Kidney epithelial cell (primary cell): ENCODE measurements at places on chromosomes 1 and 21. TPM values are rescaled to one million over a fixed set of nuclear protein-coding genes. Genes with fewer than 3 reads are reported as not detected.
A peak's percentile ranks its signal among the peaks of the same experiment; 100 is the strongest.

The FCGR3A gene
- 0.79 TPM in 1 of 2 replicates, not detected in the other for total RNA-seq

The NID1 gene
- total RNA-seq = 21.2 and 26.0 TPM in 2 replicates

The CFAP74 gene
- not detected in 2 replicates for total RNA-seq

The FLG2 gene
- total RNA-seq = not detected in 2 replicates

The GNG12 gene
- total RNA-seq = 75.9 and 85.7 TPM in 2 replicates

The KDF1 gene
- 10.3 and 11.0 TPM in 2 replicates for total RNA-seq

The KPRP gene
- total RNA-seq = not detected in 2 replicates

The FAM78B gene
- total RNA-seq = 0.33 and 2.2 TPM in 2 replicates

The PPP1R12B gene
- total RNA-seq = 6.6 and 6.8 TPM in 2 replicates

The ELF3 gene
- 128 and 153 TPM in 2 replicates for total RNA-seq

The FTCD gene
- total RNA-seq = 0.33 TPM in 1 of 2 replicates, not detected in the other

The ACTL8 gene
- total RNA-seq = 0.17 TPM in 1 of 2 replicates, not detected in the other

The TMPRSS3 gene
- total RNA-seq = 3.8 and 4.1 TPM in 2 replicates

DNA sequence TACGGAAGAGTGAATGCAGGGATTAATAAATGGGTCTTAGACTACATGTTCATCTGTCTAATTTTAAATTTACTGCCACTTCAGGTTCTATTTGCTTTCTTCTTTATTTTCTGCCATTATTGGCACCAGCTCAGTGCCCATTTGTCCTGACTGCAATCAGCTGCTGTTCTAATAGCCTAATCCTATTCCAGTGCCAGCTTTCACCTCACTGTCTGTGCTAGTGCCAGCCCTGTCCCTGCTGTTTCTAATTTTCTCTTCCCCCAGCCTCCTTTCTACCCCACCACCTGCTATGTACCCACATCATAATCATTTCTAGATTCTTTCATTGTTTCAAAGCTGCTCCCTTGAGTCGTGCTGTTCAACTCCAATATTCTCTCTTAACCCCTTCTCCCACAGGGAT, 86.4 kb downstream of the KCNK1 start:
- DNase-seq = no peak

DNA sequence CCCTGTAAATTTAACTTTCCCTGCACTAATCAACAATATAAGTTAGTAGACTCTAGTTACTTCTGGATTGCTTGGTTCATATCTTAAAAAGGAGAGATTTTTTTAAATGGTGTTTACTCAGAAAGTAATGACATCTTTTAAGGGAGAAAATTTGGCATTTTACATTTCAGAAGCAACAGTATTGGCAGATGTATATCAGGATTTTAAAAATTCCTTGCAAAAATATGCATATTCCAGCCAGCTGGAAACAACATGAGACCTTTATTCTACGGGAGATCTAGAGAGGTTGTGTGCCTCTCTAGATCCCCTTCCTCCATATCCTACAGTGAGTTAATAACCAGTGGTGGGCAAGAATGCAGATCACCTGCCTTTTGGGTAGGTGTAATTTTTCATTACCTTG, 848.2 kb downstream of the USP25 start:
- DNase-seq = no peak

- peak; percentile 74 for DNase-seq
These were observed 26.2 kb upstream of the A3GALT2 start for GRCh38 chr1:33346927-33347649.

GRCh38 chr1:181583598-181583997, 100.3 kb downstream of the CACNA1E start:
- DNase-seq = no peak

- DNase-seq = no peak
These were observed 1.9 kb downstream of the PODN start for GRCh38 chr1:53063744-53064515.

- no peak for DNase-seq
These were observed 34.9 kb upstream of the RUNX3 start for GRCh38 chr1:24964811-24965570.

GRCh38 chr1:205497351-205497750, 7.1 kb upstream of the CDK18 start:
- DNase-seq = no peak

- no peak for DNase-seq
These were observed 2.7 kb upstream of the CD5L start for GRCh38 chr1:157844089-157844830.

- DNase-seq = no peak
These were observed 24.8 kb upstream of the ALDH4A1 start for GRCh38 chr1:18927082-18927653.

GRCh38 chr1:70194601-70195000, 10.8 kb downstream of the LRRC40 start:
- no peak for DNase-seq

DNA sequence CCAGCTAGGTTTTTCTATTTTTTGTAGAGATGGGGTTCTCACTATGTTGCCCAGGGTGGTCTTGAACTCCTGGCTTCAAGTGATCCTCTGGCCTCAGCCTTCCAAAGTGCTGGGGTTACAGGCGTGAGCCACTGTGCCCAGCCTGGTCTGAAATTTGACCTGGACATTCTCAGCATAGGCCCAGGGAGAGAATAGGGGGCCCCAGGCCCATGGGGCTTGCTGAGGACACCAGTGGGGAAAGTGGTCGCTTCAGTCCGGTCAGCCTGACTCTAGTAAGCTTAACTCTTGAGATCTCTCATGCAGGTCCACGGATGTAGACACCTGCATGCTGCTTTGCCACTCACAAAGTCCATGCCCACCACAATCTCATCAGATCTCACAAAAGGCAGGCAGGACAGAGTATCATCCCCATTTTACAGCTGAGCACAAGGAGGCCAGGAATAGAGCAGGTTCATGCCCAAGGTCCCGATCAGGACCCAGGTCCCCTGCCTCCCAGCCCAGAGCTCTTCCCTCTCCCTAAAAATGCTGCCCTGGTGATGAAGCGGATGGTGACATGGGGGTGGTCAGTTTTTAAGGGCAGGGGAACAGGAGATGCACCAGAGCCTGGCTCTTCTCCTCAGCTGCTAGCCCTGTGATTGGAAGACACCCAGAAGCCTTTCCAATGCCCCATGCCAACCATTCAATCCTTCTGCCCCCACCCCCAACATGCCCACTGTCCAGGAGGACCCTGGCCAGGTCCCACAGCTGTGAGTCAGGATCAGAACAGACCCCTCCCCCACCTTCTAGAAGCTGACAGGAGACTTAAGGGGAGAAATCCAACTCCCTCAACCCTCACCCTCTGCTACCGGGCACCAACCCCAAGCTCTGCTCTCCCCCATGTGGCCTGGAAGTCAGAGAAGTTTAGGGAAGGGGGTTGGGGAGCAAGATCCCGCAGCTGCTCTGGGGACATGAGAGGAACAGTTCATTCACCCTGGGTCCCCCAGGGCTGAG, 1.8 kb downstream of the FHL3 start:
- DNase-seq = no peak

DNA sequence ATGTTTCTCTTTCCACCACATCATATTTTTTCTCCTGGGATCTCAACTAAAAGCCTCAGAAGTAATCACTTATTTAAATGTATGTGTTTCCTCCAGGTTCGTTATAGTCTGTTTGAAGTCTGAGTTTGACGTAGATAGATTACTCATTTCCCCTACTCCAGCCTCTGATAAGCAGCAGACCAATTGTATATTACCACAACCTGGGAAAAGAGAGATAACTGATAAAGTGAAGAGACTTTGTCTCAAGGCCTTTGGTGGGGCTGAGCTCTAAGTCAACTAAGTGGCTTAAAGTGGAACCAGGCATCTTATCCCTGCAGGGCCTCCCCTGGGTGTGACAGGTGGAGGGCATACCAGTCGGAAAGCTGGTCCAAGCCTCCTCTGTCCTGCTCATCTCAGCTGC, 34.9 kb upstream of the CACNA1E start:
- DNase-seq = no peak

DNA sequence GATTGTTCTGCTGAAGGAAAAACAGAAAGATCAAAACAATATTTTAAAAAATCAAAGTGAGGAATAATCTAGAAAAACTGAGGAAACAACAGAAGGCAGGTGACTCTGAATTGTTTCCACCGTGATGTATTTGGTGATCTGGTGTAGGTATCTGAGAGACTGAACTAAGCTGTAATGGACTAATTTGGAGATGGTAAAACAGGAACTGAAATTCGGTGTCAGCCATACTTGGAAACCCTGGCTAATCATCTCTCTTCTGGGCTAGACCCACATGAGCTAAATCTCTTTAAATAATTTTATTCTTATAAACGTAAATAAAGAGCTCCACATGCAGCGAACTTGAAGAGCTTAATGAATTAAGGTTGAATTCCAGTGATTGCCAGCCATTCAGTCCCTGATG, 1226.1 kb downstream of the NCAM2 start:
- DNase-seq = no peak

- DNase-seq = no peak
These were observed 80.9 kb upstream of the ZC3H12A start for GRCh38 chr1:37393173-37394120.

GRCh38 chr1:167784876-167785550, 63.2 kb downstream of the MPZL1 start:
- DNase-seq = no peak

DNA sequence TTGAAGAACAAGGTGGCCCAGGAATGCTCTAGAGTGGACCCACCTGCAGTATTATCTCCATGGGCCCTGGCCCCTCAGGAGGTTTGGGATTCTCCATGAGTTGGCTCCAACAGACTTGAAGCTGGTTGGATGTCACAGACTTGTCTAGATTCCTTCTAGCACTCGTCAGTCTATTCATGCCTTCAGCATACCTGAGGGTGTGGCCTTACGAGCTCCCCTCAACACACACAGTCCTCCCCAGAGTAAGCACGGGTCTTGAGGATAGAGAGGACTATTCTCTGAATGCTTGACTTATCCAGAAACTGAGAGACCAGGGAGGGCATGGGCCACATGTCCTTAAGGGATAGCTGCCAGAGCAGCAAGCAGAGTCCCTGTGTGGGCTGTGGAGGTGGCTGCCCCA, 45.9 kb upstream of the COL6A1 start:
- DNase-seq = no peak

DNA sequence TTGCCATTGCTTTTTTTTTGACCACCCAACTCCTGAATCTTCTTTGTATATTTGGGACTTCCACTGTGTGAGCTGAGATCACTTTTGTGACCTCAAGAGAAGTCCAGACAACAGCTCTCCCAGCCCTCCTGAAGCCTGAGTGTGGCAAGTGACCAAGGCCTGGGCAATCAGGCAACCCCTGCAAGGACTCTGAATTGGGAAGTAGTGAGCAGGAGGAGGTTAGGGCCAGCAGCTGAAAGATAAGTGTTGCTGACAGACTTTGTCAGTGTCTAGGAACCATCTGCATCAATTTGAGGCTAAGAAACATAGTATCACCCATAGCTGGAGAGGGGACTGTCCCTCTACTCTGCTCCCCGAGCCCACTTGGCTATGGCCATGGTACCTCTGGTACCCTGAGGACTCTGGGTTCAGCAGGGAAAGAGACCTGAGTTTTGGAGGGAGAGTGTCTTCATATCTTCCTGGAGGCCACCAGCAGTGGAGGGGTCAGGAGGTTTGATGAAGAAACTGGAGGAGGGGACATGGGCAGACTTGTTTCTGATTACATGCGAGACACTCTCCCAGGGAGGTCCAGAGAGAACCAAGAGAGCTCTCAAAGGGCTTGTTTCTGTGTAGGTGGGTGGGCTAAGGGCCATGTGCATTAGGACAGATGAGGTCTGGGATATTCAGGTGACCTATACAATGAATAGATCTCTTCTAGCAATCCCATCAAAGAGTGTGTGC, 147.0 kb upstream of the DNAH14 start:
- DNase-seq = no peak

GRCh38 chr1:204128964-204129896, 22.6 kb downstream of the ETNK2 start:
- DNase-seq = no peak

GRCh38 chr1:24100945-24101737, 10.8 kb downstream of the MYOM3 start:
- no peak for DNase-seq

- DNase-seq = no peak
These were observed 20.7 kb upstream of the ZNF326 start for GRCh38 chr1:89974256-89974655.

- DNase-seq = no peak
These were observed 58.7 kb upstream of the WDR26 start for GRCh38 chr1:224493269-224493668.

DNA sequence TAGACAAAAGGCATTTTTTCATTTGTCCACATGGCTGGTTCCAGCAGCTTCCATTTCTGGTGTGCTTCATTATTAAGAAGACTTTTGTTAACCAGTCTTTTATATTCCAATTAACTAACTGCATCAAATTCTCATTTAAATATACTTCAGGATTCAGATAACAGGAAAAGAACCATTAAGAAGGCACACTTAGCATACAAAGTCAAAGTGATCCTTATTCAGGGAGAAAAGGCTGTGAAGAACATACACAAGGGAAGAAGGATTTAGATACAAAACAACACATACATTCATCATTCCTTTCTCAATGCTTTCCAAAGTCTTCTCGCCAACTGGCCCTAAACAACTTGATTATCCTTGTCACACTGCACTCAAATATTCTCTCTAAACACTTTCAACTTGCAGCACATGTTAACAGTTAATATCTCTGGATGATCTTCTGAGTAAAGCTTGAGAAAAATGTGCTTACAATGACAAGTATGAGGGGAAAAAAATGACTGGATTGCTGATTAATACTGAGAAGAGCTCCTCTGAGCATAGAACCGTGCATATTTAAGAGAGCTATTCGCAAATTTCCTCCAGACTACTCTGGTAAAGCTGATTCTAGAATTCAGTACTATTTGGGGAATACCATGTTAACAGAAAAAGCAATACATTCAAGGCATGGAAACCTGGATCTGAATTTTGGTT, 225.2 kb upstream of the TNR start:
- no peak for DNase-seq

DNA sequence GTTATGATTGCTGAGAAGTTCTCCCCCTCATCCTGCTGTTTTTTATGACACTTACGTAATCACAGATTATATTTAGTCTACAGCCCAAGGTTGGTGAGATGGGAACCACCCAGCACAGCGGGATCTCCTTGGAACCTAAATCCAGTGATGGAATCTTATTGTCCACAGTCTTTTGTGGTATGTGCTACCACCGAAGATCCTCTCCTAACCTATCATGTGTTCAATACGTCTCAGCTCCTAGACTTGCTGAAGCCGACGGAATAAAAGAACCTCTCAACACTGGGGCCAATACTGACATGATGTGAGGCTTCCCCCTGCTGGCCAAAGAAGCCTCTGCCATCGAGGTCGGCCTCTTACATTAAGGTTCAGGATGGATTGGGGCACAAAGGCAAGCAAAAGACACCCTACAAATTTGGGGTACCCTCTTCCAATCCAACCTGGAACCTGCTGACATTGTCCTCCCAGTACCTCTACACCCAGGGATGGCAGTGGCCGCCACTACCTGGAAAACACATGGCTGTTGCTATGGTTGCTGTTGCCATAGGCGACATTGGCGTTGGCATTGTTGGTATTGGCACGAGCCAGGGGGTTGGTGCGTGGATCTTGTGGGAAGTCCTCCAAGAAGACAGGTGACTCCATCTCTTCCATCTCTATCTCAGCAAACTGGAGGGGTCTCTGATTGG, 19.4 kb upstream of the KIF21B start:
- no peak for DNase-seq

- no peak for DNase-seq
These were observed 64.0 kb downstream of the ITPKB start for GRCh38 chr1:226674892-226675714.
